ENCODE measurements at places on chromosomes 2 and 18.

DNA sequence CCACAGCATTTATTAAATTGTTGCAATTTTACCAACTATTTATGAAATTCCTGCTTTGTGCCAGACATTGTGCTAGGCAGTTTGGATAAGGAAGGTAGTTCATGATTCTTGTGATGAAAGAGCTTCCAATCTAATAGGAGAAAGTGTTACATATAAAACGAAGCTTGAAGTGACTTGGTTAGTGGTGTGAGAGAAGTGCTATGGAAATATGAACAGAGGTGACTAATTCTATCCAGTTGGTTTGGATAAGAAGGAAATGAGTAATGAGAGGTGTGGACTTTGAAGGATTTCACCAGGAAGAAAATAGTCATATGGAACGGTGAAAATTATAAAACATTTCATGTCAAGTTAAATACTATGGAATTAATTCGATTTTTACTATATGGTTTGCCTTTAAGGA, 48.6 kb downstream of the EML6 start:
- H3K27me3 ChIP-seq, result no peaks in the 10 kb centered on the region
- no peaks in the 10 kb centered on the region for H3K36me3 ChIP-seq
- no peaks in the 10 kb centered on the region for H3K4me1 ChIP-seq
- H3K27ac ChIP-seq, result no peak overlapping the region
- no peak overlapping the region for H3K4me3 ChIP-seq

DNA sequence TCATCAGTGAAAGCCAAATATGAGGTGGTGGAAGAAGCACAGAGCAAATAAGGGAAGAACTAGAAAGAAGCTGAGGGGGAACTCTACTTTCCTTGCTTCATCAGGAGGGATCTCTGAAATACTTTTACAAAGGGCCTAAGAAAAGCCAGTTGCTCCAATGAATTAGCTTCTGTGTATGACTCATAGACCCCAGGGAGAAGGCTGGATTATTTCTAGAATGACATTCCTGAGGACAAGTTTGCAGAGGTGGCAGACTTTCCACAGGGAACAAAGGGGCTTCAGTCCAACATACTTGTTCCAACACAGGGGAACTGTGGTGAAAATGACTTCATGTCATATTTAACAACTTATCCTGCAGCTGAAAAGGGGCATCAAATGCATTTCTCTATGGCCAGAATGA, 29.0 kb downstream of the DOK1 start:
- no peaks in the 10 kb centered on the region for H3K36me3 ChIP-seq
- no peaks in the 10 kb centered on the region for H3K4me1 ChIP-seq
- H3K27ac ChIP-seq, result no peak overlapping the region
- no peaks in the 10 kb centered on the region for H3K27me3 ChIP-seq

GRCh38 chr2:216002101-216002678, 11.2 kb downstream of the MREG start:
- H3K4me3 ChIP-seq, result no peak overlapping the region
- no peaks in the 10 kb centered on the region for H3K27me3 ChIP-seq
- H3K27ac ChIP-seq, result peak overlapping the region; percentile 71
- DNase-seq, result no peak

DNA sequence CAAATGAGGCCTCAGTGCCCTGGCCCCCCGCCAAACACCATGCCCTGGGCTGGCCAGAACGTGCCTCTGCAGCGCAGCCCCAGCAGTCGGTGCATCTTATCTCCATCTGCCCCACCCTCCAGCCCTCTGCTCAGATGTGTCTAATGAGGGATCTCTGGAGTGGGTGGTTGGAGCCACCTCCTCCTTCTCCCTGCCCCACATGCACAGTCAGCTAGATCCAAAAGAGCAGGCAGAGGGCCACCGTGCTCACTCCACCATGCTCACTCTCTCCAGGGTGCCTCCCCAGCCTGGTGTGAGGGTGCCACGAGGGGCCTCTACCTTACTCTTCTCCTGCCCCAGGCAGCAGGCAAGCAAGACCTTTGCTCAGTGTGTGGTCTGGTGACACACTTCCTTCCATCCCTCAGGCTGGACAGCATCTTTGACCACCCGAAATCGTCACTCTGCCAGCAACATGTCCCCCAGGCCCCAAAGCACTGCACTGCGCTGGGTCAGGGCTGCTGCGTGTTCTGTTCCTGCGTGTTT, 266.1 kb upstream of the HDAC4 start:
- H3K27ac ChIP-seq, result no peak overlapping the region
- H3K4me1 ChIP-seq, result no peaks in the 10 kb centered on the region
- peaks cover 25% of the 10 kb centered on the region for H3K27me3 ChIP-seq
- H3K4me3 ChIP-seq, result no peak overlapping the region

DNA sequence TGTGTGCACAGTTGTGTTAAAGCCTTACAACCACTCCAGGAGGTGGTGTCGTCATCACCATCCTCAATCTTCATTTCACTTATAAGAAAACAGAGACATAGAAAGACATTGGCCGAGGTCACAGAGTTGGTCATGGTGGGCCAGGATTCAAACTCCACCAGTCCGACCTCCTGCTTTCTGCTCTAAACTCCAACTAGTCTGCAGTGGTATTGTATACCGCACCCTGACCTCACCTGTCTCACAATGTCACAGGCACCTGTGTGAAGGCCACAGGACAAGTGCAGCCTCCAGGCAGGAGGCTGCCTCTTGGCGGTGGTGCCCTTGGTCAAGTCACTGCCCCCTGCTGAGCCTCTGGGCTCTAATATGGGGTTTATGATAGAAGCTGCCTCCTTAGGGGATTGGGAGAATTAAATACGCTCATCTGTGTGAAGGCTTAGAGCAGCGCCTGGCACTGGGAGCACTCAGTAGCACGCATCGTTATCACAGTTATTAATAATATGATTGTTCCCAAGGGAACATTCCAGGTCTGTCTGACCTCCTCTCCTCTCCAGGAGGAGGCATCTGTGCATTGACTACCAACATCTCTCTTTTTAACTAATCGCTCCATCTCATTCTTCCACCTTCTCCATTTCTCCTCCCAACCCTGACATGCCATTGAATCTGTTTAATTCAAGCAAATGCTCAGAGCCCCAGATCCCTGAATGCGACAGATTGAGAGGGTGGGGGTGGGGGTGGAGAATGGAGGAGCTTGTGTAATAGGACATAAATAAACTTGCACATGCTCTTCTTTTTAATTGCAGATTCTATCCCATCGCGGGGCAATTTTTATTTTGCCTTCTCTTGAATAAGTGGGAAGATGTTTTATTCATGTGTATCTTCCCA, 112.7 kb downstream of the MCFD2 start:
- H3K4me1 ChIP-seq, result peaks cover 4% of the 10 kb centered on the region
- H3K27ac ChIP-seq, result peak overlapping the region; percentile 91
